ENCODE measurements at places on chromosomes 5 and 9.

- no peak for DNase-seq
Observed at GRCh38 chr9:76891874-76892273, 14.0 kb downstream of the PRUNE2 start.

- DNase-seq = no peak
Observed at GRCh38 chr5:78797936-78798672, 149.5 kb upstream of the LHFPL2 start.

DNA sequence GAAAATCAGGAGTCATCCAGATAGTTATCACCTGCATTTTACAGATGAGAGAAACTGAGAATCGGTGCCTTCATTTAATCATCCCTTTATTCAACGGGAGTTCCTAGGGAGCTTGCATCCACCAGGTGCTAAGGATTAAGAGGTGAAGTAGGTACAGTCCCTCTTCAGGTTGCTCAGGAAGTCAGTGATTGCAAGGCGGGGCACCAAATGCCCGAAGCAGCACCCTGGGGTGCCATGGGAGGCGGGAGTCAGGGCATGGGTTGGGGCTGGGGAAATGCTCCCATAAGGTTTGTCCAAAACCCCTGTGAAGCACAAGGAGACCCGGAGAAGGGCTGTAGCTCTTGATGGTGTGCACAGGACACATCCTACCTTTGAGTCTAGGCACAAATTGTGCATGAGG is 98.8 kb upstream of the KLF4 start:
- DNase-seq = no peak

DNA sequence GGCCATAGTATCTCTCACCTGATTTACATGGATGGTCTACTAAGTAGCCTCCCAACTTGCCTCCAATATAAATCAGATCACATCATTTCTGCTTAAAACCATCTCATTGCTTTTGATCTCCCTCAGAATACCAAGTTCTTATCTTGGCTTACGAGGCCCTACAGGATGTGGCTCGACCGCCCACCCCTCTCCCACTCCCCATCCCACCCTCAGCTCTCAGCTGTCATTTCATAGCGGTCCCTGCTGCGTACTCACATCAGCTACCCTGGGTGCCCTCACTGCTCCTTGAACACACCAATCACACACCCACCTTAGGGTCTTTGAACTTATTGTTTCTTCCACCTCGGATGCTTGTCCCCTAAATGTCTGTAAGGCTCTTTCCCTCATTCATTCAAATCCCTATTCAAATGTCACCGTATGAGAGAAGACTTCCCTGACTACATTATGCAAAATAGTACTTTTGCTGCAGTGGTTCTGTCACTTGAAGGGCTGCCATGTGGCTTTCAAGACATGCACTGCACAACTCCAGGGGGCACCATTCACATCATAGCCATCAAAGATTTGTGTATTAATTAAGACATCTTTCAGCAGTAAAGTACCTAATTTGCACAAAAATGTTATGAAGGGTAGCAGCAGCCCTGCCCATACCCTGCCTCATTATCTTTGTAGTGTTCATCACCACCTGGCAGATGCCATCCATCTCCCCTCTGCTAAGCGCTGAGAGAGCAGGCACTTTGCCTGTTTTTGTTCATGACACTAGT is 171.1 kb downstream of the ENC1 start:
- no peak for DNase-seq

Data from stimulated activated CD8-positive, alpha-beta memory T cell treated with anti-CD3 and anti-CD28 coated beads, Interleukin-15, amount 100 ng/mL, for 4 hours (primary cell).